ENCODE measurements at places on chromosomes 3 and 15.

DNA sequence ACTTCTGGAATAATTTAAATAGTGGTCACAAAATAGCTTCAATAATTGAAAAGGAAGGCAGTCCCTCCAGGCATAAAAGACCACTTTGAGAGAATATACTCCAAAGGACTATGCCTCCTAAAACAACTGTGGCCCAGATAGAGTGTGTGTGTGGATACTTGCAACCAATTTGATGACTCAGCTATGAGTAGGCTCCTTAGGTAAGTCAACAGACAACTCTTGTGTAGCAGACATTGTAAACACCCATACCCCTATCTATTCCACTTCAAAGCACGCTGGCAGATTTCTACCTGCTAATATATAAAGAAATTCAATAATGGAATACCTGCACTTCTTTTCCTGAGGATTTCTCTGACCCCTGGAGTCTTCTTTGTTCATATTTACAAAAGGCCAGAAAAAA is 254.5 kb downstream of the NEK10 start:
- peak; percentile 60 for DNase-seq

DNA sequence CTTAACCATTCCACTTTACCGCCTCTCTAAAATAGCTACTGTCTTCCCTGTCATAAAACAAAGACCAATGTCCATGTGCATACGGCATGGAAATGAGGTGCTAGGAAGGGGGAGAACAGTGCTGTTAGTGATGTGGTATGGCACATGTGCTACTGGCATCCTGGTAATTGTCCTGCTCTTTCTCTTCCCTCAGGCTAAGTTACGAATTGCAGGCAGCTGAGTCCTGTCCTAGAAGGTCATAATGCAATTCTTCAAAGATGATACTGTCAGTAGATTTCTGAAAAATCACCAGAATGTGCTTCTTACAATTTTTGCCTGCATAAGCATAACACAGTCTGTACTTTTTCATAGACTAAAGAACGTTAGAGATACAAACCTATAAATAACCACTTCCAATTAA is 216.8 kb downstream of the RSL24D1 start:
- DNase-seq, result no peak

DNA sequence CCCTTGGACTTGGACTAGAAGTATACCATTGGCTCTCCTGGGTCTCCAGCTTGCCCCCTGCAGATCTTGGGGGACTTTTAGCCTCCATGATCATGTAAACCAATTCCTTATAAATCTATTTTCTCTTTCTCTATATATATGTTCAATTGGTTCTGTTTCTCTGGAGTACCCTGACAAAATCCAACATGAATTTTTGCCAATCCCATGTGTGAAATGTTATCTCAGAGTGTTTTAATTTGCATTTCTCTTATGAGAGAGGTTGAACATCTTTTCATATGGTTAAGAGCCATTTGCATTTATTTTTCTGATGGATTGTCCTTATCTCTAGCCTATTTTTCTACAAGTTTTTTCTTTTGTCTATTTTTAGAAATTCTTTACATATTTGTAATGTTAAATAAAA is 131.7 kb upstream of the NEO1 start:
- no peak for DNase-seq

GRCh38 chr3:130900959-130901358 is 7.1 kb downstream of the ATP2C1 start:
- peak; percentile 3 for DNase-seq

GRCh38 chr3:178754852-178755510 is 218.7 kb downstream of the KCNMB2 start:
- DNase-seq, result no peak

DNA sequence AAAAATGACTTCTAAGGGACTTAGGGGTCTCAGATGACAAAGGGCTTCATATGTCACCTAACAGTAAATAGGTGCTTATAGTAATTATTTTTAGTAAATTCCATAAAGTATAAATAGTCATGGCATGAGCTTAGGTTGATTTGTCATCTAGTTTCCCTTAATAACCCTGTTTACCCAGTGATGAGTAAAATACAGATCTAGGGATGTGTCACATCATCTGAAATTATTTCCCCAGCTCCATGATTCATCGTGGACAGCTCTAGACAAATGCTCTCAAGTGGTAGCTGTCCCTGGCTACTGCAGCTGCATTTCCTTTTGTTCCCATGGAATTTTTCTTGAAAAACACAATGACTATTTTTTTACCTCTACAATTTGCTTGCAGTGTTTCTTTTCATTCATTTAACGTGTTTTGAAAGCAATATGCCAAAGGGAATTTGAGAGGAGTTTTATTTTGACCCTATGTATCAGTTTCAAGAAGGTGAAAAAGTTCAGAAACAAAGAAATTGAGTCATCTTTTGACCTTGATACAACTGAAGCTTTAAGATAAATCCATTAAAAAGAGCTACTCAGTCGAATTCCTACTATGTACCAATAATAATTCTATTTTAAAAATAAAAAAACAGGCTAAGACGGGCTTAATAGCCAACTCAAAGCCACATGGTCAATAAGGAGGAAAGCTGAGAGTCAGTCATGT is 241.6 kb downstream of the KCNMB2 start:
- DNase-seq, result no peak

- DNase-seq, result no peak
Measured at GRCh38 chr15:62807539-62808130, 234.9 kb upstream of the TPM1 start.

- no peak for DNase-seq
Measured at GRCh38 chr3:190973771-190974170, 111.3 kb upstream of the GMNC start.

GRCh38 chr3:151864423-151865101 is 8.9 kb upstream of the SUCNR1 start:
- no peak for DNase-seq

GRCh38 chr3:181948286-181948685 is 236.6 kb downstream of the SOX2 start:
- no peak for DNase-seq

GRCh38 chr3:114974387-114974786 is 172.7 kb downstream of the ZBTB20 start:
- no peak for DNase-seq

GRCh38 chr15:60939389-60939788 is 289.7 kb downstream of the RORA start:
- DNase-seq, result no peak

DNA sequence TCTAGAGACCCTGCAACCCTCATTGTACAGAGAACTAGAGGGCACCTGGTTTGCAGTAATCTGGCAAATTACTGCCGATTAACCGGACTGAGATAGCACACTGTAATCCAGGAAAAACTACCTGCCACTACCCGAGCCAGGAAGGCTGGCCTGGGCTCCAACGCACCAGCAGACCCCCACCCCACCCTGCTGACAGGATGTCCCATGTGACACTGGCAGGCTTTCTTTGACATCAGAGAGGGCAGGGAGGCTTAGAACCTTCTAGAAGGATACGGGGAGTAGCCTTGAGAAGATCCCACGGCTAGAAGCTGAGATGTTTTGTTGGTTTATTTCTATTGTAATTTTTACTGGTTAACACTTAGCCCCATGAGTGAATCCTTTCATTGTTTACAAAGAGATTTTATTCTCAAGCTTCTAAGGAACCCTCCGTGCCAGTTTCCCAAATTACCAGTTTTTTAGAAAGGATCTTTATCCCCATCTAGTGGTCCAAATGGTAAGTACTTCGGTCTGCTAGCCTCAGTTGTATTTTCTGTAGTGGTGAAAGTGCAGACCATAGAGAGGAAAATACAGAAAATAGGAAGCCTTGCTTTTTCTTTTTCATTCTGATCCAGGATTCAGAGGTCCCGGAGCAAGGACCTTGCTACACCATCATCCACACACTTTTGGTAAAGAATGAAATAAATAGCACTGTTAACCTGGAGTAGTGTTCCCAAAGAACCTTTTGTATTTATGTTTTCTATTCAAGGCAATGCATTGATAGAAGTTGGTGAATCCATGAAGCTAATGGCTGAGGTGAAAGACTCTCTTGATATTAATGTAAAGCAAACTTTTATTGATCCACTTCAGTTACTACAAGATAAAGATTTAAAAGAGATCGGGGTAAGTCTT is 81.9 kb upstream of the ADAMTSL3 start:
- DNase-seq, result no peak

DNA sequence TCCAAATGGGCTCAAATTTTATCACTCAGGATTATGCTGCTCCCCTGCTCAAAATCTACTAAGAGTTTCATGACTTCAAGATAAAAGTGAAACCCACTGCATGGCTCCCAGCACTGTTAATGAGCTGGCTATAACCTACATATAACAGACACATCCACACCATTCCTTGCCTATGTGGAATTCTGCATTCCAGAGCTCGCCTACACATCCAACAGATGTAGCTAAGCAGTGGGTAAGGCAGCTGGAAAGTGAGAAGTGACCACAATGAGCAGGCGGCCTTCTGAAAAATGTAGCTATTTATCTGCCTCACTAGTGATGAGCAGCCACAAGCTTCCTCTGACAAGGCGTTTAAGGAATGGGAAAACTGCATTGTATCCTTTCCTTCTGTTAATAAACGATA is 92.0 kb upstream of the TRIM42 start:
- no peak for DNase-seq

GRCh38 chr15:78979456-78980320 is 34.8 kb upstream of the CTSH start:
- peak; percentile 85 for DNase-seq

DNA sequence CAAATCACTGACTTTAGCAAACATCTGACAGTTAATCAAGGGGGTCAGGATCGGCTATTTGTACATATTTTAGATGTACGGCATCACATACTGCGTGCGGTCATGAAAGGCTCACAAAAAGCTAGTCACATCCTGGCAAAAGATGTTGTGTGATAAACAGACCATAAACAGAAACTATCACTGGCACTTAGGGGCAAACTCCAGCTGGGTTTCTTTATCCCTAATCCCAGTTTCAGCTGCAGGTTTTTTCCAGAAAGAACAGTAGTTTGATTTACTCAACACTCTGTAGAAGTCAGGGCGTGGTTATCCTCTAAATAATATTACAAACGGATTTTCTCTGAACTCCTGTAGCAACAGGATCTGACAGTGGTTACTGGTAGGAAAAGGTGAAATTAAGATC is 112.4 kb upstream of the BHLHE40 start:
- no peak for DNase-seq

DNA sequence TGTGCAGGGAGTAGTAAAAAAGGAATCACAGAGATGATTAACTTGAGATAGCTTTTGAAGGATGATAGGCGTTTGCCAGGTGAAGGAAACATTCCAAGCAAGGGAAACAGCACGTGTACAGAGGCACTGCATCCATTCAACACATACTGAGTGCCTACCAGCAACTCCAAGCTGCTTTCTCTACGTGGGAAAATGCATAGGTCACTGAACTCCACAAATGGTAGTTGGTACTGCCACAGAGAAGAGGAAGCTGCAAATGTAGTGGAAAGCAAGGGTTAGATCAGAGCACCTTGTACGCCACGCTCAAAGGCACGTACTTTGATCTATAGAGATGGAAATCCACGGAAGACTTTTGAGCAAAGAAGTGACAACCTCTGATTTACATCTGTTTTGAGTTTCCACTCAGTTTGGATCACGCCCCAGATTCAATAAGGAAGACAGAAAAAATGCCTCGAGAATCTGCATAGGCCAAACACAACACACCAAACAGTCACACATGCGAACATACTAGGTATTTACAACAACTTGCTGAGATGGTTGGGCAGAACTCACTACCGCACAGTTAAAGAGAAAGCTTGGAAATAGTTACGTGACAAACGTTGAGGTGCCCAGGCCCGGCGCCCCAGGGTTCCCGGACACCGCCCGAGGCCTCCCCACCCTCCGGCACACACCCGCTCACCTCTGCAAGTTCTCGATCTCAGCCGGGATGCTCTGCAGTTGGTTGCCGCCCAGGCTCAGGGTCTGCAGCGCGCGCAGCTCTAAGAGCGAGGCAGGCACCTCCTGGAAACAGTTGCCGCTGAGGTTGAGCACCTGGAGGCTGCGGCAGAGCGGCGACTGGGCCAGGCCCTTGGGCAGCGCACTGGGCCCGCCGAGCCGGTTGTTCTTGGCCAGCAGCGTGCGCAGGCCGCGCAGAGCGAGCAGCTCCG is 826 bp downstream of the LRRC58 start:
- DNase-seq, result peak; percentile 6

DNA sequence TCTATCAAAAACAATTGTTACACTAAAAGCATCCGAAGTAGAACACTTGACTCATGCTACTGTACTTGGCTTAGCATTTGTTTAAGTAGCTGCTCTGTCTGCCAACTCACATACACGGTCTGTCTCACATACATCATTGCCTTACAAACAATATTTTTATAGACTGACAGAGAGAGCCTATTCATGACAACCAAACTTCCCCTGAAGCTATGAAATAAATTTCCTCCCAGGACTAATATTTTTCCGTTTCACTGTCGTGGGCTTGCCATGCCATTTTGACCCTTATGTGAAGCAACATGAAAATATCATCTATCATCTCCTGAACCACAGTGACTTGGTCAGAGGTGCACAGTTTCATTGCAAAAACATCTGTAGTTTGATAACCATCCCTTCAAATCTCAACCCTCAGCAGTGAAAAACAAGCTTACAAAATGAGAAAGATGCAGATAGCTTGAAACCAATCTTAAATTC is 66.5 kb upstream of the PYGO1 start:
- no peak for DNase-seq

DNA sequence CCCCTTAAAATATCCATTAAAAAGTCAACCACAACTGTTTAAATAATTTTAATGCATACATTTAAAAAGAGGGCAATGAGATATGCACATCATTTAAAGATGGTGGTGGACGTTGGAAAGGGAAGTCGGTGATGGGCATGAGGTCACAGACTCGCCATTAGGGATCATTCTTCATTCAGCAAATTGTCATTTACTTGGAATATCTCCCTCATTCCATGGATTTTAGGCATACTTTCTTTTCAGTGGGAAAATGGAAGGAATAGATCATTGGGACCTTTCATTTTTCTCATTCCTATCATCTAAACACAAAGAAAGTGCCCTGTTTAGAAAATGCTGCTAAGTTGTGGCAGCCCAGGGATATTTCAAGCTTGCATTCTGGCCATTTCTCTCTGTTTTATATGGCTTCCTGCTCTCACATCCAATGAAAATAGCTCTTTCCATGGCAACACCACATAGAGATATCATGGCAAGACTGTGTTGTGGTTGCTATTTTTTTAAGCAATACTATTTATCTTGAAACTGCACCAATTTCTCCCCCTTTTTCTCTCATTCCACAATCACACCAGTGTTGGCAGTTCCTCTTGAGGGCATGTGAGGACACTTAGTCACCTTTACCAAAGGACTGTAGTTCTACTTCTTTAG is 40.7 kb upstream of the LMCD1 start:
- no peak for DNase-seq

DNA sequence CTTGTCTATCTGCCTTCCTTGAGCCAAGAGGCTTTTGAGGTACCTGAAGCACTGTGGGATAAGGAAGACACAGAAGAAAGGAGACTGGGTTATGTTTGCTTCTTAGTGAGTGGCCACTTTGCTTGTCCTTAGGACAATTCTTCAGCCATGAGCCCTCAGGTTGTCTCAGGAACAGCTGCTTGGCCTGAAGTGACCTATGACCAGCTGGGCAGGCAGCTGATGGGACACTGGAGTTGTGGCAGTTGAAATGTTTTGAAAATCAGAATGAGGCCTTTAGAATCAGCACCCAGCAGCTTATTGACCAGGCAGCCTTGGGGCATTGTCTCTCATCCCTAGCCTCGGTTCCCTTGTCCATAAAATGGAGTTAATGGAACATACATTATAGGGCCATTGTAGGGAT is 37.0 kb downstream of the RBP2 start:
- no peak for DNase-seq

All from HepG2 (cell line).